ENCODE measurements at places on chromosomes 6 and 20.

- DNase-seq = peak; percentile 51
Measured at GRCh38 chr6:32589596-32590449, at the start of gene HLA-DRB1. HLA-DRB1 (minus strand) TSS chr6:32589848; CDS start chr6:32589742, 106 bp downstream.

GRCh38 chr6:3911614-3912336, 62.6 kb downstream of the FAM50B start:
- DNase-seq = no peak

DNA sequence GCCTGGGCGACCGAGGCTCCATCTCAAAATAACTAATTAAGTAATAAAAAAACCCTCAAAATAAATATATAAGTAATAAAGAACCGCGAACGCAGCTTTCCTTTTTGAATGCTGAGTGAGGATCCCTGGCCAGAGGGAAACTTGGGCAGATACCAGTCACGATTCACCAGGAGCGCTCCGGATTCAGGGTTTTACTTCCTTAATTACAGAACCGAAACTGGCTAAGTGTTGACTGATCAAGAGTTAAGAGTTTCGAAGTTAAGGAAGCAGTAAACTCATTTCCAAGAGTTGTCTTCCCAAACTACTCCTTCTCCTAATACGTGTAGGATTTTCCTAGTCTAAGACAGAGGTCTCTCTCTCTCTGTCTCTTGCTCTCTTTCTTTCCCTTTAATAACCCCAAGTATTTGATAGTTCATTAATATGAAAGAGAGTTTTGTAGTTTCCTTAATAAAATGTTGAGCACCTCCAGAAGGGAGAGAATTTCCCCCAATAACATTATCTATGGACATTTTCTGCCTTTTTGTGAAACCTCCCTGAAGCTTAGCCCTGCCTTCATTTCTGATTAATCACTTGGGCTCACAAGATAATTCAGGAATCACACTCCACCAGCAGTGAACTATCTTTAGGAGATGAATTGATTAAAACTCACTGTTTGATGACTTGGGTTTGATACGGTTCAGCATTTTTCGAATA, 61.4 kb upstream of the ZNF217 start:
- no peak for DNase-seq

DNA sequence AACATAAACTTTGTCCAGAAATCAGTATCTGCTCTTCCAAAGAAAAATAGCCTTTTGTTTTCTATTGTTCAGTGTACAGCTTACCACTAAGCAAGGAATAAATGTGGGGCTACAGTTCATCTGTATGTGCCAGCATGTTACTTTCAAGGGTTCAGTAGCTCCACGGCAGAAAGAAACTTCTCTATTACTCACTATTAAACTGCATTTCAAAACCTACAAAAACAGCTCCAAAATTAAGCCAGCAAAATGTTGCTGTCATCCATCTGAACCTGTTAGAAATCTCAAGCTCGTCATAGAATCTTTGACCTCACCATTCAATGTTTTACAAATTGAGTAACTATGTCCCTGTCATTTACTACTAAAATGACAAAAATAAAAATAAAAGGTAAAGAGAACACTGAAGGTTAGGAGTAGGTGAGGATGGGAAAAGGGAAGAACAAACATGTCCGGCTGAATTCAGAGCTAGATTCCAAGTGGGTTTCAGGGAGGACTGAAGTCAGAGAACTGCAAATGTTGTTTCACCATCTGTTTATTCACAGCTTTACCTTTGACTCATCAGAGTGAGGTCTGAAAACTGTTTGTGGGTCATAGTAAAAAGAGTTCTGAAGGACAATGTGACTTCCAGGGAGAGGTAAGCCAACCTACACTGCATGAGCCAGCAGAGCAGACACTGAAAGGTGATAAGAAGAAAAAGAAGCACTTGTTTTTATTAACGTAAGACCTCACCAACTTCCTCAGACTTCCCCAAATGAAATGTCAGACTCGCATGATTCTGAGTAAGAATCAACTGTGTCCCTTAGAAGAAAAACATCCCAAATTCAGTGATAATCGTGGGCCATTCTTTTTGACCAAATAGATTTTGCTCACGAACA, 62.0 kb downstream of the ATXN1 start:
- peak; percentile 82 for DNase-seq

GRCh38 chr6:37600312-37600916, 97.3 kb downstream of the MDGA1 start:
- DNase-seq = no peak

DNA sequence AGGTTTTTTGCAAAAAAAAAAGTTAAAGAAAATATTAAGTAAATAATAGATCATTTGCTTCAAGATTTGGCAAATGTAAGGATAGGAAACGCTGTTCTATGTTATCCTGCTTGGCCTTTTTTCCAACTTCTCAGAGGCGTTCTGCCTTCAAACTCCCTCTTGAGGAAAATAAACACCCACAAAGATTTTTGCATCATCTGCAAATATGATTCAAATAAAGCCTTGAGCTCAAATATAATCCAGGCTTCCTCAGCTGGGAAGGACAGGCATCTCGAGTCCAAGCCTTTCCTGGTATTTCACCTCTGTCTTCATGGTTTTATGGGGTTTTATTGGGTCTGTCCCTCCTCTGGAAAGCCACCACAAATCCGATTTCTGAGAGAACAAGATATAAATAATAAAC, 67.7 kb upstream of the PTPN1 start:
- DNase-seq = no peak

- no peak for DNase-seq
Measured at GRCh38 chr6:81750681-81751387, 1.6 kb downstream of the TENT5A start.

- peak; percentile 40 for DNase-seq
Measured at GRCh38 chr6:130381459-130382380, 15.9 kb downstream of the TMEM200A start.

DNA sequence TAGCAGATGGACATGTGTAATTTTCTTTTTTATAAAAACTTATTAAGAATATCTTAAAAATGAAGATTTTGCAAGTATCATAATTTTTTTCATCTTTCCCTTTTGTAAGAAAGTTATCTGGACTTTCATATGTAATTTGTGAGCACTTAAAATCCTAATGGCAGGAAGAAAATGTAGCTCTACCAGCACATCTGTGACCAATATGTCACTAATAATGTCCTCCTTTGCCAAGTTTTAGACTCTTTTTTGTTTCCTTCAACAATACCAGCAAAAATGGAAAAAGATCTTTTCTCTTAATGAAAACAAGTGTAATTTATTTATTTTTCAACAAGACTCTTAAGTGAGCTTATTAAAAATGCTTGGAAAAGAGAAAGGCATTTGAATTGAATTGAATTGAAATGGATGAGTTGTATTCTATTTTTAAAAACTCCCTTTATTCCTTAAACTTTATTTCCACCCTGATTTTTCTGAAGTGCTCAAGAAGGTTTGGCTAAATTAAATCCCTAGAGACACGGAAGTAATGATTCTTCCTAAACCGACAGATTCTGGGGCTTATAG, 110.7 kb downstream of the KIF6 start:
- no peak for DNase-seq

- peak; percentile 75 for DNase-seq
Measured at GRCh38 chr6:138654715-138655634, 118.6 kb upstream of the CCDC28A start.

- DNase-seq = no peak
Measured at GRCh38 chr20:32573167-32573851, 11.8 kb downstream of the NOL4L start.
